ENCODE measurements at places on chromosomes 1 and 21. TPM values are rescaled to one million over a fixed set of nuclear protein-coding genes. Genes with fewer than 3 reads are reported as not detected.

The DRAXIN gene
- total RNA-seq = 1.4 TPM

The LMOD1 gene
- total RNA-seq = 2.4 TPM

The STUM gene
- not detected for total RNA-seq

The ZMYND12 gene
- 1.0 TPM for total RNA-seq

The ADAMTS5 gene
- not detected for total RNA-seq

The EFNA3 gene
- 5.1 TPM for total RNA-seq

The ARHGEF16 gene
- total RNA-seq = 20.2 TPM

The KCNJ6 gene
- total RNA-seq = not detected

The TTLL10 gene
- total RNA-seq = not detected
